ENCODE measurements at places on chromosomes 4 and X.

DNA sequence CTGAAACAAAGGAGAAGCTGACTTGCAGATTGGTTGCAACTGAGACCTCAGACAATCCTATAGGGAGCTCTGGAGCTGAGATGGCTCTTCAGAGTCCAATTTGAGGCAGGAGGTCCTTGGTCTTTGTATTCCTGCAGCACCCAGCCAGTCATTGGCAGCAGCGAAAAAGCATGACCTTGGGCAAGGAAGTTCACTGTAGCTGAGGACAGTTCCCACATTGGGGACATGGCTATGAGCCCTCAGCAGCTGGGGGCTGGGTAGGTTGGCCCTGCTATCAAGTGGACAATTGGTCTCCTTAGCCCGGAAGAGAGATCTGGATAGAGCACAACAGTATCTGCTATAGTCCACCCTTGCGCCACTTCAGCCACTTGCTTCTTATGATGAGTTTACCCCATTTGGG lies 56.9 kb upstream of the ATP6AP2 start:
- no peak for DNase-seq

DNA sequence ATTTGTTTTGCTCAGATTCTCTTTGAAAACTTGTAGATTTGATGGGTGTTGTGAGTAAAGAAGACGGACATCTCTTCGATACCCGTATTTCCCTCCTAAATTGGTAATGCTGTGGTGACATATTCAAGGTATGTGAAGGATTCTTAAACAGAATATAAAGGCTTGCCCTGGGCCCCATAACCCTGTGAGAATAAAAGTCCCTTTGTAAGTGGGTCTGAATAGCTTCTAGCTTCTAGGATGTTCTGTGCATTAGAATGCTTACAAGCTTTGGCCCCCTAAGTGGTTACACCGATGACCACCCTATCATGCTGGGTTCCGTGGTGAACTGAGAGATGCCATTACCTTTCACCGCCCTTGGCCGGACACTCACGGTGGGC lies 574 bp upstream of the MOB1B start:
- no peak for DNase-seq

- no peak for DNase-seq
These were observed 895.5 kb upstream of the EPHA5 start for GRCh38 chr4:66565801-66566200.

- DNase-seq: no peak
These were observed 17.4 kb downstream of the KLF3 start for GRCh38 chr4:38681281-38681991.

DNA sequence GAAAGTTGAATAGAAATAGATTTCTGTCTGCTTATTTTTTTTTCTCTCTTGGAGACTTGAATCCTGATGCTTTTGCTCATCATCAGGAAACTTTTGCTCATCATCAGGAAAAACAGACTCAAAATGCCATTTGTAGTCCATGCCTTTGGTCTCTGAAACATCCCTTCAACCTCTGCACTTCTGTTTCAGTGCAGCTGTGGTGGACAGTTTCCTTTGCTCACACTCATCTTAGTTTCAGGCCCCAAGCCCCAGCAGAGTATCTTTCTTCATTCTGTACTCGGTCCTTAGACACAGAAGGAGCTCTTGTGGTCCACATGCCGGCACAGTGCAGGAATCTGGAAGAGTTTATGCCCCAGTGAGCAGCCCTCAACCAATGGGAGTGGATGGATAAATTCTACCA lies 337.9 kb downstream of the PPP3CA start:
- no peak for DNase-seq

DNA sequence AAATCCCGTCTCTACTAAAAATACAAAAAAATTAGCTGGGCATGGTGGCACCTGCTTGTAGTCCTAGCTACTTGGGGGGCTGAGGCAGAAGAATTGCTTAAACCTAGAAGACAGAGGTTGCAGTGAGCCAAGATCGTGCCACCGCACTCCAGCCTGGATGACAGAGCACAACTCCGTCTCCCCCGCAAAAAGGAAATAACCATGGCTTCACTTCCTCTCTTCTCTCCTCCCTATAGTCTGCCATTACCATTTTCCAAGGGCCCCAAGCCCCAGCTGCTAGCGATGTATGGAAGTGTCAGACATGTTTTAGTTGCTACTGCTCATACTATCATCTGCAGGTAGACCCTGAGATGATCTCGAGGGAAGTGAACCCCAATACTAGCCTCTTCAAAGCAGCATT lies 177.3 kb upstream of the FAM9B start:
- DNase-seq: no peak

GRCh38 chr4:114677346-114677979 lies 78.9 kb downstream of the UGT8 start:
- no peak for DNase-seq

DNA sequence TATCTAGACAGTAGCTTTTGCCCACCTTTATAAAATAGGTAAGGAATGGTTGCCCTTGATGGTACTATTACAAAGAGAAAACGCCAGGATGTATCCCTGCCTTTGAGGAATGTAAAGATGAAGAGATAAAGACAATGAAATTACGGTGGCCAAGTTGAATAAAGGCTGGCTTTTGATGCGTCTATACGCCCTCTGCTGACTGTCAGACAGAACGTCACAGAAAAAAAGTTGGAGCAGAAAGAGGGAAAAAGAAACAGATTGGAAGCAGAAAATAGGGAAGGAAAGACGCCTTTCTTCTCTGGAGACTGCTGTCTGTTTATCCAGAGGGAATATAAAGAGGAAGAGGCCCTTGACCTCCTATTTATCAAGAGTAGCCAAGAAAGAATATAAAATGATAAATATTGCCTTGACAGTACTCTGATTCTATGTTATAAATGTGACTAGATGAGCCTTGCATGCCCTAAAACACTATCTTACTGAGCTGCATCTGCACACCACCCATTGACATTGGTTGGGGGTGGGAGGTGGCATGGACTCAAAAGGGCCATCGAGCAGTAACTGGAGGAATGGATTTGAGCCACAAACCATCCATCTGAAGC lies 30.6 kb downstream of the PCDH19 start:
- DNase-seq: no peak

DNA sequence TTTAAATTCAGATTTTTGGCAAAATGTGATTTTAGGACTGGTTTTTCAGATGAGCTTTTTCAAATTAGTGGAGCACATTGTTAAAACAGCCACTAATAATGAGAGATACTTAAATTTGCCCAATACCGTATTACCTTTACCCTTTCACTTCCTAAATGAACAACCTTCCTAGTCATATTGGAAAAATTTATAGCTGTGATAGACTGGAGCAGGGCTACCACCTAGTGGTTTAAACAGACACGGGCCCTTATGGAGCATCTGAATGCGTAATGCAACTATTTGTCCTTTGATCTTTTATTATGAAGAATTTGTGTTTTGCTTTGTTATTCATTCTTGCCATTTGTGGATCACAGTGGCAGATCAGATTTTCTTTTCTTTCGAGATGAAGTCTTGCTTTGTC lies 72.7 kb downstream of the KDM6A start:
- no peak for DNase-seq

DNA sequence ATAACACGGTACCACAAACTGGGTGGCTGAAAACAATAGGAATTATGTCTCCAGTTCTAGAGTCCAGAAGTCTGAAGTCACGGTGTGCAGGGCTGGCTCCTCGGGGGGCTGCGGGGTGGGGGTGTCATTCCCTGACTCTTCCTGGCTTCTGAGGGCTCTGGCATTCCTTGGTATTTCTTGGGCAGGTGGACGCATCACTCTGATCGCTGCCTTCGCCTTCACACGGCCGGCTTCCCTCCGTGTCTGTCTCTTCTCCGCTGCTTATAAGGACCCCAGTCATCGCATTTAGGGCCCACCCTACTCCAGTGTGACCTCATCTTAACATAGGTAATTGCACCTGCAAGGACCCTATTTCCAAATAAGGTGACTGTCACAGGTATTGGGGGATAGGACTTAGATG lies 134.6 kb downstream of the CPZ start:
- DNase-seq: no peak

GRCh38 chr4:38306482-38307071 lies 346.4 kb downstream of the PTTG2 start:
- no peak for DNase-seq

GRCh38 chrX:15939737-15940136 lies 85.1 kb upstream of the AP1S2 start:
- no peak for DNase-seq

- DNase-seq: no peak
These were observed 43.9 kb upstream of the FGFBP2 start for GRCh38 chr4:16006771-16007446.
